ENCODE measurements at places on chromosomes 5 and 9. TPM values are rescaled to one million over a fixed set of nuclear protein-coding genes. Genes with fewer than 3 reads are reported as not detected.

HSPB3 gene
- polyA plus RNA-seq = not detected

AFF4 gene
- 9.7 TPM for polyA plus RNA-seq

ABCA1 gene
- 5.1 TPM for polyA plus RNA-seq

- no peak for DNase-seq
Observed at GRCh38 chr5:97967292-97967691, 784.2 kb upstream of the RIOK2 start.

- no peak for DNase-seq
Observed at GRCh38 chr5:157598350-157598936, 22.9 kb upstream of the ADAM19 start.

GRCh38 chr5:79255786-79256557 is 20.0 kb downstream of the JMY start:
- no peak for DNase-seq

DNA sequence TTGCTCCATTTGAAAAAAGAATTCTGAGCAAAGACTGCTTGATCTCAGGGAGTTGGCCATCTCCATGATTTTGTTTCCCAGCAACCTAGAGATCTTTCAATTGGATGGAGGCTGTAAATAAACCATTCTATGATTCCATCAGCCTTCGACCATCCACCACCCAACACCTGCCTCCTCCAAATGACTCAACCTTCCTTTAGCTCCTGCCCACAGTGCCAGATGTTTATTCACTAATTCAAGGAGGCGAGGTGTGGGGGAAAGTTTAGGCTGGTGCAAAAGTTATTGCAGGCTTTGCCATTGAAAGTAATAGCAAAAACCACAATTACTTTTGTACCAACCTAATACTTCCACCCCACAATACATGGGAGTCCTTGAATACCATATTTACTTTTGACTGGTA is 327.5 kb downstream of the CAAP1 start:
- DNase-seq = no peak

DNA sequence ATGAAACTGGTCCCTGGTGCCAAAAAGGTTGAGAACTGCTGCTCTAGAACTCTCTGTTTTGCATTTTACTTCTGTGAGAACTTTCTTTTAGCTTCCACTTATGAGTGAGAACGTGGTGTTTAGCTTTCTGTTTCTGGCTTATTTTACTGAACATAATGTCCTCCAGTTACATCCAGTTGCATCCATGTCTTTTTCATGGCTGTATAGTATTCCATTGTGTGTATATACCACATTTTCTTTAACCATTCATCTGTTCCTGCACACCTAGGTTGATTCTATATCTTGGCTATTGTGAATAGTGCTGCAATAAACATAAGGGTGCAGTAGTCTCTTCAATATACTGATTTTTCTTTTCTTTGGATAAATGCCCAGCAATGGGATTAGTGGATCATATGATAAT is 165.7 kb downstream of the NPR3 start:
- no peak for DNase-seq

GRCh38 chr5:67983251-67984110 is 232.1 kb upstream of the PIK3R1 start:
- no peak for DNase-seq

DNA sequence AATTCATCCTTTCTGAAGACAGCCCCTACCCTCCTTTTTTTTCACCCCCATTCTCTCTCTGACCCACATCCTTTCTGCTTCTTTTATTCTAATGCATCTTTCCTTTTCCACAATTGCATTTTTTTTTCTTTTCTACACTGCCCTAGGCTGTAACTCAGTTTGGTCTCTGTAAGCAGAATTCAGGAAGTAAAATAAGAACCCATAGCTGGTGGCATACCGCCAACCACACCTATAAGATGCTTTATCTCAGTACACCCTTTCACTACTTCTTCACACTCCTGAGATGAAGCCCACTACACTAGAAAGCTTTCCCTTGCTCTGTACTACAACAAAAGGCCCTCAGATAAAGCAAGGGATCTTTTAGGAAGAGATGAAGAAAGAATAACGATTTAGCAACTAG is 16.1 kb upstream of the TSSK1B start:
- DNase-seq = no peak

DNA sequence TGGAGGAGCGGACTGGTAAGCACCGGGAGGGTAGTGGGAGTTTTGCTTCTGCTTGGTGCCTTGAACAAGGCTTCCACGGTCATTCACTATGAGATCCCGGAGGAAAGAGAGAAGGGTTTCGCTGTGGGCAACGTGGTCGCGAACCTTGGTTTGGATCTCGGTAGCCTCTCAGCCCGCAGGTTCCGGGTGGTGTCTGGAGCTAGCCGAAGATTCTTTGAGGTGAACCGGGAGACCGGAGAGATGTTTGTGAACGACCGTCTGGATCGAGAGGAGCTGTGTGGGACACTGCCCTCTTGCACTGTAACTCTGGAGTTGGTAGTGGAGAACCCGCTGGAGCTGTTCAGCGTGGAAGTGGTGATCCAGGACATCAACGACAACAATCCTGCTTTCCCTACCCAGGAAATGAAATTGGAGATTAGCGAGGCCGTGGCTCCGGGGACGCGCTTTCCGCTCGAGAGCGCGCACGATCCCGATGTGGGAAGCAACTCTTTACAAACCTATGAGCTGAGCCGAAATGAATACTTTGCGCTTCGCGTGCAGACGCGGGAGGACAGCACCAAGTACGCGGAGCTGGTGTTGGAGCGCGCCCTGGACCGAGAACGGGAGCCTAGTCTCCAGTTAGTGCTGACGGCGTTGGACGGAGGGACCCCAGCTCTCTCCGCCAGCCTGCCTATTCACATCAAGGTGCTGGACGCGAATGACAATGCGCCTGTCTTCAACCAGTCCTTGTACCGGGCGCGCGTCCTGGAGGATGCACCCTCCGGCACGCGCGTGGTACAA is 556 bp downstream of the PCDHGC3 start:
- DNase-seq = no peak

GRCh38 chr9:98374385-98375051 is 119.1 kb upstream of the TBC1D2 start:
- DNase-seq = no peak
